ENCODE measurements at places on chromosomes 3 and 15. TPM values are rescaled to one million over a fixed set of nuclear protein-coding genes. Genes with fewer than 3 reads are reported as not detected.

- DNase-seq = no peak
Measured at GRCh38 chr3:161430307-161430706, 59.0 kb upstream of the SPTSSB start.

GRCh38 chr3:66898155-66898554 is 100.0 kb upstream of the KBTBD8 start:
- no peak for DNase-seq

ADGRG7 gene
- 0.21 TPM for total RNA-seq

GRCh38 chr3:83096-83495 is 113.5 kb upstream of the CHL1 start:
- no peak for DNase-seq

FSTL1 gene
- 1,355 TPM for total RNA-seq

DNA sequence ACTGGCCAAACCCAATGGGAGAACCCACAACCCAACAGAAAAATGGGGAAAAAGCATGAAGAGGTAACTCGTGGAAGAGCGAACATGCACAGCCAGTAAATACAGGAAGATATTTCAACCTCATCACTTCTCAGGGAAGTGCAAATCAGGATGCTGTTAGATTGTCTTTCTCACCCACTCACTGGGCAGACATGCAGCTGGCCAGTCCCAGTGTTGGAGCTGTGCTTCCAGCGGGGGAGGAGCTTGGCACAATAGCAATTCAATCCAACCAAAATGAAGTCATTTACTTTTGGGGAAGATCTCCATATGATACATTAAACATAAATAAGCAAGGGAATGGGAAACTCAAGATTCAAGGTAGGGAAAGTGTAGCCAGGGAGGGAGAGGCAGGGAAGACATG is 12.1 kb downstream of the WNT7A start:
- DNase-seq = no peak

- DNase-seq = no peak
Measured at GRCh38 chr15:97902140-97902780, 58.2 kb upstream of the ARRDC4 start.

DNA sequence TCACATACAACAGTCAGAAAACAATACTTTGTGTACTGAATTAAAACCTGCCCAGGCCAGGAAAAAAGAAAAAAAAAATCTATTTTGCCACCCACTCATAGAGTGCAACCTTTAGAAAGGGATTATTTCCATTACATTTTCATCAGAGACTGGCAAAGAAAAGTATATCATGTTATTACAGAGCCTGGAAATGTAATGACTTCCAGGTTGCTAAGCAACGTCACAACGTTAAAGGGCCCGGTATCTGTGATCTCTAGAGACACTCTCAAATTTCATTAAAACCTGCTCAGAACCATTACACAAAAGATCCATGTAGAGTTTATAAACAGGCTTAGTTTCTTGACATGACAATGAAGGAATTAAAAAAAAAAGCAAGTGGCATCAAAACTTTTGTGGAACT is 170.5 kb downstream of the CTNNB1 start:
- DNase-seq = no peak

DNA sequence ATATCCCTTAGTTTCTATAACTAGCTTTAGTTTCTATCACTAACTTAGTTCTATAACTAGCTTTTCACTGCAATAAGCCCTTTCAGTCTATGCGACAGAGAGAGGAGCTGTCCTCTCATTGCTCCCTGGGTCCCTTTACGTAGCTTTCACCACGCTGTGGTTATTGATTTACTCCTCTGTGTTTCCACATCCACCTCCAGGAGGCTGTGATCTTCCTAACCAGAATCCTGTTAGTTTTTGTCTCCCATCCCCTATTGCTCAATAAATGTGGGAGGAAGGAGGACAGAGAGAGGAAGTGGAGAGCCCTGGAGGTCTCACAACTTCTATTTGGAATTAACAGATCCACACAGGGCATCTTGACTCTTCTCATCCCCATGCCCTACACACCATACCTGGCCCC is 1036.1 kb downstream of the MCTP2 start:
- DNase-seq = peak; percentile 37

DNA sequence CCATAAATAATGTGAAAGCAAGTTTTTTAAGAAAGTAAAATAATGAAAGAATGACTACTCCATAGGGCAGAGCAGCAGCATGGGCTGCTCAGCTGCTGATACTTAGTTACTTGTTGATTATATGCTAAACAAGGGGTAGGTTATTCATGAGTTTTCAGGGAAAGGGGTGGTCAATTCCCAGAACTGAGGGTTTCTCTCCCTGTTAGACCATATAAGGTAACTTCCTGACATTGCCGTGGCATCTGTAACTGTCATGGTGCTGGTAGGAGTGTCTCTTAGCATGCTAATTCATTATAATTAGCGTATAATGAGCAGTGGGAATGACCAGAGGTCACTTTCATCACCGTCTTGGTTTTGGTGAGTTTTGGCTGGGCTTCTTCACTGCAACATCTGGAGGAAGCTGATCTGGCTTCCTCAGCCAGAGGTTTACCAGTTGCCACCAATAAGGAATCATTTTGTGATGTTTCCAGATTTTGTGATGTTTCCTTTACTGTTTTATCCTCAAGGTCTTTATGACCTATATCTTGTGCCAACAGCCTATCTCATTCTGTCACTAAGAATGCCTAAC is 121.8 kb upstream of the CHL1 start:
- peak; percentile 16 for DNase-seq

ITGB5 gene
- 101 TPM for total RNA-seq

DNA sequence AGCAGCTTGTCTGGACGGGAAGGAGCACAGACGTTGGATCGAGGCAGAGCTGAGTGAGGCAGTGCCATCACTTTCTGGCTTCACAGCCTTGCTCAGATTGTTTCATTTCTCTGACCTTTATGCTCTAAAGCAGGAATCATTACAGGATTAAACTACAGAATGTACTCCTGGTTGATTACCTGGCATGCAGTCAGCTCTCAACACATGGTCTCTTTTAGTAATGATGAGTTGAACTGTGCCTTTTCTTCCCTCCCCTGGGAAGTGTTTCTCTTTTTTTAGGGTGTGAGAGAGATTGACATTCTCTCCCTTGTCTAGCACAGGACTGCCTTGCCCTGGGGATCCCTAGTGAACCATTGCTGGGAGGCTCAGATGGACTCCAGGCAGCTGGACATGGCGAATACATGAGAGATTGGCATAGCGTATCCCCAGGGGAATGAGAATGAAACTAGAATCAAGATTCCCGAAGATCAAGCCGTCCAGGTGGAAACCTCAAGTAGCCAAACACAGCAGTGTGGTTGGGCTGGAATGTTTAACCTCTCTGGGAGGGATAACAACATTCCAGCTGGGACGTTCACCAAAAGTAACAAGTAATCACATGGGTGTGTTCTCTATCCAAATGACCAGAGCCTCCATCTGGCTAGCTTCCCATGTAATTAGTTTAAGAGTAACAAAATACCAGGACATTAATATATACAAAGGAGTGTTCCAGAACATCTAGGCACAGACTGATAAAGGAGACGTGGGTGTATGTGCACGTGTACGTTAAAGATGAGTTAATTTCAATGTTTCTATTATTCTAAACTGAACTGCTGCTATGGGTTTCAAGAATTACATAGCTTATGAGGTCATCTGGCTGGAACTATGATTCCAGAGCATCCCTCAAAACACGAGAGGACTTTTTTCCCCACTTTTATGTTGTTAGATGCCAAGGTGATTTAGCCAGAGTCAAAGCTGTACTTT is 118.6 kb upstream of the NR2E3 start:
- peak; percentile 38 for DNase-seq

DNA sequence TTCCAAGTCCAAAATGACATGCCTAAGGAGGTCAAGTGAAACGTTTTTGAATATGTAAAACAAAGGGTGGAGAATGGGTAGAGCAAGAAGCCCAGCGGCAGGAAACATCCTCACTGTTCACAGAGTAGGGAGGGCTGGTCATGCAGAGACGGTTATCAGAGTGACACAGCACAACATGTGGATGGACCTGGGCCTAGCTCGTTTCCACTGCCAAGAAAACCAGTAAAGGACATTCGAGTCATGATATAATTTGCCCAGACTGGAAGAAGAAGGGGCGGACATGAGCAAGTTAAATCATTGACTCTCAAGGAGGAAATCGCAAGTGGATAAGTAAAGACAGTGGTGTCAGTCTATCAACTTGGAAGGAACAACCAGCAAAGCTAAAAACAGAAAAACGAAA is 89.3 kb downstream of the LRIG1 start:
- DNase-seq = peak; percentile 10

DNA sequence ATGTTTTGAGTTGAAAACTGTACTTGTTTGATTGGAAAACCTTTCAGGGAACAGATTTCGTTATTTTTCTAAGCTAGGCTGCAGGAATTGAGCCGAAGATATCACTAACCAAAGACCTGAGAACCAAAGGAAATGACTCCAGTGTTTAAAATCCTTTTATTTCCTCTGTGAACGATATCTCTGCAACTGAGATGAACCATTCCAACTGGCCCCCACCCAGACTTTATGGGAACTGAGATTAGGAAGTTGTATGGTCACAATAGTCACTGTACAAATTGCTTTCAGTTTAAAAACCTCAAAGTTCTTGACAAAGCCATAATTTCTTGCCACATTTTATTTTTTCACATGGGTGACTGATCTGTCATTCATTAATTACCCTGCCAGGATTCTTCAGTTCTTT is 232.4 kb downstream of the RBMS3 start:
- DNase-seq = no peak

DNA sequence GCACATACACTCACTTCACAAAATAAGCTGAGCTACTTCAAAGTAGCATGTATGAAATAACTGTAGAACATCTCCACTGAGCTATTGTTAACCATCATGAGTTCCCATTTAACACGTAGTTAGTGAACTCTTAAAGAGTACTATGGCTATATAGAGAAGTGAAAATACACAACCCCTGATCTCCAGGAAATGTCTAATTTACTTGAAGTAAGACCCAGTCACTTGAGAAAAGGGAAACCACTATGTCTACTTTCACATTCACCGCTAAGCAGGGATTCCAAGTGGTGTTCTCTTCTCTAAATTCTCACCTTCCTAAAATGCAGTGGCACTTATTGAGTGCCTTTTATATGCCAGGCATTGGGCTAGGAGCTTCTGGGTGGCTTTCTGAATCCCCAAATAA is 35.0 kb upstream of the COLQ start:
- DNase-seq = no peak

GRCh38 chr3:88921986-88922385 is 185.4 kb upstream of the EPHA3 start:
- DNase-seq = no peak

- no peak for DNase-seq
Measured at GRCh38 chr15:44087578-44088465, 107.2 kb downstream of the FRMD5 start.

GRCh38 chr3:190722181-190722905 is 140.2 kb downstream of the GMNC start:
- no peak for DNase-seq

- no peak for DNase-seq
Measured at GRCh38 chr3:182920515-182921084, 59.7 kb downstream of the DCUN1D1 start.

GRCh38 chr3:127102188-127102520 is 90.8 kb upstream of the PRR23E start:
- DNase-seq = no peak

GRCh38 chr3:13821126-13821525 is 58.7 kb downstream of the WNT7A start:
- DNase-seq = no peak

DNA sequence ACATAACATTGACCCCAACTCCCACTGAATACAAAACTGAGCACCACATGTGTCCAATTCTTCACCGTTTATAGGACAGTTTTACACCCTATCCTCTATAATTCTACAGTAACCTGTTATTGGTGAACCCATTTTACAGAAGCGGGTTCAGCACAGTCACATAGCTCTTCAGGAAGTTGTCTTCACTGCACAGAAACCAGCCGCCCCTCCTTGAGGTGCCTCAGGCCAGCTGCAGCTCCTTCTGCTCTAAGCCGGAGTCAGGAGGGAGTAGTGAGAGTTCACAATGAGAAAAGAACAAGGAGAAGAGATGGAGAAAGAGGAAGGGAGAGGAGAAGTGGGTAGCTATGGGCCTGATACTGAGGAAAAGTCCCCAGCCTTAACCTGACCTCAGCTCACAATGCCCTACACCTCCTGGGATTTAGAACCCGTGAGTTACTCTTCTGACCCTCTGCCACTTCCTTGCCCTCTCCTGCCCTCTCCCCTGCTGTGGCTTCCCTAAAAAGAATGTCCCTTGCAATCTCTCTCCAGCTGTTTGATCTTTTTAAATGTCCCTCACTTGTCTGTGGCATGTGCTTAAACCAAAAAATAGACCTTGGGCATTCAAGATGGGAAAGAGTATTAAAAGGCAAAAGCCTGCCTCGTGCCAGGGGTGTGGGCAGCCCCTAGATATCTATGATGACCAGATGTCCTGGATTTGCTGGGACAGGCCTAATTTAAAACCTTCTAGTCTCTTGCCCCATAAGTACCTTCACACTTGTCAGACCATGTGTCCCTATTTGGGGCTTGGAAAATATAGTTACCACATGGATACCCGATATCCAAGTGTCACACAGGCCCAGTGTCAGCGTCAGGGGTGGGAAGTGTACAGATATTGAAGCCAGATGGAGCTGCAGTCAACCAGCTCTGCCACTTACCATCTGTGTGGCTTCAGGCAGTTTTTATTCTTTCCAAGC is 71.3 kb upstream of the HES1 start:
- DNase-seq = no peak

EID1 gene
- total RNA-seq = 339 TPM

- no peak for DNase-seq
Measured at GRCh38 chr3:82927309-82928253, 1166.1 kb upstream of the GBE1 start.

STX19 gene
- total RNA-seq = not detected

DNA sequence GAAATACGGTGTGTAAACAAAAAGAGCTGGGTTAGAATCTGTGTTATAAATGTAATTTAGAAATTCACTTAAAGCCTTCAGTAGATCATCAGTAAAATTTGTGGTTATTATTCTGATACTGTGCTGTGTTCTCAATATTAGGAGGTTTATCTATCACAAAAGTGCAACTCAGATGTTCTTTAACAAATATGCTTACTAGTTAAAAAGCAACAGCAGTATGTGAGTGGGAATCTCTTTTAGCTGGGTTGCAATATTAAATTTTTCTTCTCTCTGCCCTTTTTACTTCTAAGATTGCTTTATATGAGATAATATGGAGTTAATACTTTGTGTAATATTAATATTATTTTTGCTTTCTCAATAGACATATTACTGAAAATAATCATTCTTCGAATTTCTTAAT is 53.4 kb downstream of the CHD2 start:
- no peak for DNase-seq

DNA sequence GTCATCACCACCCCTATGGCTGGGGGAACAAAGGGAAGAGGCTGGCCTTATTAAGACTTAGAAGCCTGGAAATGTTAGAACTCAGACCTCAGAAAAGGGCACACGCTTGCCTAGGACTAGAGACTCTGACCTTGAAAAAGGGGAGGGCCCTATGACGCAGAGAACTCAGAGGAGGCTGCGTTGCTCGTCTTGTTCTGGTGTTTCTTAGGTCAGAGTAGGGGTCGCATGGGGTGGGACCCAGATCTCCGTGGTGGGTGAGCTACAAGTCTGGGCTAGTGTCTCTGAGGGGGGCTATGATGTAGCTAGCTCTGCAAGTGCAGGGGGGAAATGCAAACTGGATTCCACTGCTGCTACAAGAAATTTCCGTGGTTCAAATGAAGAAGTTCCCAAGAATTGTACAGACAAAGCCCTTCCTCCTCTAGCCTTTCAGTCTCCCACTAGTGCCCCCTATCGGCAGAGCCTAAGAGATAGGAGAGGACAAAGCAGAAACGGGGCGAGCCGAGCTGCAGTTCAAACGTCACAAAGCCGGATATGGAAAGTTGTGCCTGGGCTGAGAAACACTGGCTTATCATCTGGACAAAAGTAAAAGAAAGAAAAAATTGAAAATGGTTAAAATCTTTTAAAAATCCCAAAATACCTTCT is 392.9 kb upstream of the ROBO2 start:
- no peak for DNase-seq

GRCh38 chr15:36988947-36989346 is 111.4 kb downstream of the MEIS2 start:
- no peak for DNase-seq
